ENCODE measurements at places on chromosomes 1 and 21. TPM values are rescaled to one million over a fixed set of nuclear protein-coding genes. Genes with fewer than 3 reads are reported as not detected.

CR1L gene
- 0.15 TPM for total RNA-seq

GPR153 gene
- 6.1 TPM for total RNA-seq

GALE gene
- total RNA-seq, result 114 TPM

ZBTB8B gene
- 0.25 TPM for total RNA-seq

CYP4X1 gene
- total RNA-seq, result not detected

DNASE2B gene
- total RNA-seq, result 0.42 TPM

CSF3R gene
- total RNA-seq, result 0.32 TPM

DBT gene
- 14.0 TPM for total RNA-seq

GPATCH4 gene
- total RNA-seq, result 39.4 TPM

IGSF21 gene
- total RNA-seq, result not detected
